ENCODE measurements at places on chromosomes 13 and 19. TPM values are rescaled to one million over a fixed set of nuclear protein-coding genes. Genes with fewer than 3 reads are reported as not detected.

Gene TBXA2R
- 1.1 TPM for total RNA-seq

Gene OVOL3
- not detected for total RNA-seq

Gene MAG
- not detected for total RNA-seq

Gene GSX1
- not detected for total RNA-seq

Gene EXOC3L2
- total RNA-seq, result 0.16 TPM

Gene PALM3
- total RNA-seq, result 0.17 TPM

Gene STOML3
- not detected for total RNA-seq

Gene ERICH6B
- not detected for total RNA-seq

Gene ZNF264
- total RNA-seq, result 35.2 TPM

Gene CYP2F1
- not detected for total RNA-seq

Gene SYCN
- not detected for total RNA-seq

Gene NCR1
- not detected for total RNA-seq

Gene CYP4F2
- total RNA-seq, result not detected

Gene ZNF625
- 6.7 TPM for total RNA-seq

Gene ZNF225
- 8.7 TPM for total RNA-seq

Gene FBXO17
- 23.0 TPM for total RNA-seq

Gene BEST2
- under 0.01 TPM for total RNA-seq

Gene FFAR1
- total RNA-seq, result not detected

Gene ALOX5AP
- 0.47 TPM for total RNA-seq

Gene TNFSF13B
- total RNA-seq, result 5.5 TPM

Gene PEAK3
- not detected for total RNA-seq

Gene ZNF850
- total RNA-seq, result 1.3 TPM

Gene GPC5
- total RNA-seq, result not detected

Gene DACT3
- total RNA-seq, result 4.6 TPM

Gene ZNF14
- total RNA-seq, result 3.3 TPM

Gene VSTM2B
- not detected for total RNA-seq

Gene NKG7
- total RNA-seq, result not detected

Gene ZNF221
- 10.8 TPM for total RNA-seq

Gene MIA
- 0.26 TPM for total RNA-seq

Gene LSM7
- 93.1 TPM for total RNA-seq

Gene FREM2
- not detected for total RNA-seq

Gene LRRC8E
- 4.2 TPM for total RNA-seq

Gene ZNF99
- total RNA-seq, result not detected

Gene ZNF296
- total RNA-seq, result not detected

Gene ATP13A1
- 21.6 TPM for total RNA-seq

Gene PPAN
- total RNA-seq, result 21.9 TPM

Gene KLK4
- total RNA-seq, result not detected

Gene PLPP2
- 11.1 TPM for total RNA-seq

All from bronchial smooth muscle cell (primary cell).